ENCODE measurements at places on chromosomes 5 and 9.

GRCh38 chr5:10253390-10253789, 3.3 kb downstream of the CCT5 start:
- DNase-seq, result no peak

- DNase-seq, result no peak
These were observed 377.1 kb downstream of the EFNA5 start for GRCh38 chr5:107293541-107294210.

- peak; percentile 20 for DNase-seq
These were observed 234.7 kb downstream of the NMUR2 start for GRCh38 chr5:152170350-152170749.

DNA sequence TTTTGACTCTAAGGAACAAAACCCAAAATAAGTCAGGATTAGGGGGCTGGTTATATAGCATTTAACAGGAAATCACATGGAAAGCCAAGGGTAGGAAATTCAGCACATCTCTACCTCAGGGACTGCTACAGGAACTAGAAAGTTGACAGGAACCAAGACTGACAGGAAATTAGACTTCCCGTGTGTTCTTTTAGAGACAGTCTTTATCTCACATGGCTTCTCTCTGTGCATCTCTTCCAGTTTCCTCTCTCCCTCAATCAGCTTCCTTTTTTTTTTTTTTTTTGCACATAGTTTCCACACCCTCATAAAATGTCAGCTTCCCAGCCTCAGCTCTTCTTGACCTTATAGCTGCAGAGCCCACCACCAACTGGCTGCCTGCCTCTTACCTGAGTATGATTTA, 4.8 kb downstream of the RECK start:
- DNase-seq, result no peak

- no peak for DNase-seq
These were observed 116.2 kb downstream of the PRELID2 start for GRCh38 chr5:145718956-145719355.
